ENCODE measurements at places on chromosomes 4 and X.

DNA sequence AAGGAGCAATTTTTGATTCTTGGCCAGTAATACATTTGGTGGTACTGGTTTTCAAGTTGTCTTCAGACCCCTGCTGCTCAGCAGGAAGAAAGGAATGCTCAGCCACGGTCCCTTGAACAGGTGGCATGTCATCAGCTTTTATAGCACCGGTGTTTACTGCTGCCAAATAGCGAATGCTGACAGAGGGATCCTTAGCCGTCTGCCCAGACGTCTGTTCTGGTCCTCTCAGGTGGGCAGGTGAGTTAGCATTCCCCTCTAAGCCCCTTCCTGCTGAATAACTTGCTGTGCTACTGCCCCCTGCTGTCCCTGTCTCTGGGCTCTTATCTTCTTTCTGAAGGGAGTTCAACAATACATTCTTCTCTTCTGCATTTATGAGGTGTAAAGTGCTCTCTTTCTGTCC is 28.4 kb downstream of the BOD1L1 start:
- DNase-seq, result no peak

GRCh38 chrX:23731951-23732350 is 11.1 kb downstream of the ACOT9 start:
- no peak for DNase-seq

- DNase-seq, result no peak
Measured at GRCh38 chrX:11040405-11040804, 70.7 kb upstream of the HCCS start.

GRCh38 chr4:138222046-138222445 is 20.1 kb downstream of the SLC7A11 start:
- peak; percentile 22 for DNase-seq

GRCh38 chr4:14259936-14260335 is 632.4 kb upstream of the BOD1L1 start:
- no peak for DNase-seq

- DNase-seq, result no peak
Measured at GRCh38 chrX:39507617-39508299, 590.0 kb downstream of the BCOR start.

DNA sequence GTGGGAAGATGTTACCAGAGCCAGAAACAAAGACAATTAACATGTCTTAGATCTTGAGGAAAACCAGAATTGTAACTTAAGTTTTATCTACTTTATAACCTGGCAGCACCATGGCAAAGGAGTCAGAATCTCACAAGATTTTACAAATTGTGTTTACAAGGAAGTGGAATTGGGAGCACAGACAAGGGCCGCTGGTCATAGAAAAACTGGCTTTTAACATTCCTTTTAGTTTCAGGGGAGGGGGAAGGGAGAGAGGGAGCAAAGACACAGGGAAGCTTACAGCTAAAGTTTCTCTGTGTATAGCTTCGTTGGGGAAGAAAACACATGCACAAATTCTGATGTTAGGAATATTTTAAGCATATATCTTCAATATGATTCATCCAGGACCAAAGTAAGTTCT is 10.3 kb upstream of the UGT2B11 start:
- DNase-seq, result no peak

- DNase-seq, result no peak
Measured at GRCh38 chr4:135032670-135033069, 831.1 kb upstream of the PABPC4L start.

GRCh38 chr4:4323705-4324534 is 33.9 kb downstream of the ZBTB49 start:
- no peak for DNase-seq

DNA sequence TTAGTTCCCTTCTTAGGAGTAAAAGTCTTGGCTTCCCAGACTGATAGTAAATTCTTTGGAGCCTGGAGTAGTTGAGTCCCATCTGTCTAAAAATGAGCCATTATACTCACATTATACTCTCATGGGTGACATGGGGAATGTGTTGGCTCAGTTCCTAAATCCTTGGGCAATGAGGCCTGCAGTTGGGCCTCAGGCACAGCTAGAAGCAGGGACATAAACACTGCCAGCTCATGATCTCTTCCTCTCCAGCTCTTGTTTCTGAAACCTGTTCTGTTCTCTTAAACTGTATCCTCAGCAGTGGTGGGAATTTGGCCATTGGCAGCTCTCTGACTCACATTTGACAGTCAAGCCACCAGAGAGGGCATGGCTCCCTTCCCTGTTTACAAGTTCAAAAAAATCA is 212.5 kb downstream of the SPATA18 start:
- no peak for DNase-seq

- DNase-seq, result no peak
Measured at GRCh38 chr4:3495204-3495975, 32.3 kb downstream of the DOK7 start.

DNA sequence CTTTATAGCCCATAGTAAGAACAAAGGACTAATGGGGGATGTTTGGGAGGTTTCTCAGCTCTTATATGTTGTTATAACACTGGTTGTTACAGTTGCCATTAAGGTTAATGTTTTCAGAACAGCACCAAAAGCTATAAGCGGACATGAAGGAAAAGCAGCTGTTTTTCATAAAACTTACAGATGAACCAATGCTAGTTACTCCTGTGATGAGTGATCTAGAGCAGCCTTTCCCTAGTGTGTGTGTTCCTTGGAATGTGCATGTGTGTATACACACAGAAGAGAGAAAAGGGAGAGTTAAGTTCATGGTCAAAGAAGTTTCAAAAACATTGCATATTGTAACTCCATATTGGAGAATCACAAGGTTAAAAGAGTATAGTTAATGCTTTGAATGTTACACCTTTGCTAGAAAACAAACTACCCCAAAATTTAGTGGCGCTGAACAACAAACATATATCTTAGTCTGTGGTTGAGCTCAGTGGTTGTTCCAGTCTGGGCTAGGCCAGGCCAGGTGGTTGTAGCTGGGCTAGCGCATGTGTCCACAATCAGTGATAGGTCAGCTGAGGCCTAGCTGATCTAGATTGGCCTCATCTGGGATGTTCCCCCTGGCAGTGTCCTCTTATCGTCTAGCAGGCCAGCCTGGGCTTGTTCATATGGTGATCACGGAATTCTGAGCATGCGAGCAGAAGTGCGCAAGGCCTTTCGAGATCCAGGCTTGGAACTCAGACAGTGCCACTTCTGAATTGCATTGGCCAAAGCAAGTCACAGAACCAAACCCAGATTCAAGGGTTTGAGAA is 151.0 kb downstream of the NHS start:
- DNase-seq, result no peak

GRCh38 chr4:88148560-88148959 is 9.9 kb downstream of the ABCG2 start:
- no peak for DNase-seq

GRCh38 chrX:42708222-42708621 is 69.7 kb downstream of the PPP1R2C start:
- no peak for DNase-seq

DNA sequence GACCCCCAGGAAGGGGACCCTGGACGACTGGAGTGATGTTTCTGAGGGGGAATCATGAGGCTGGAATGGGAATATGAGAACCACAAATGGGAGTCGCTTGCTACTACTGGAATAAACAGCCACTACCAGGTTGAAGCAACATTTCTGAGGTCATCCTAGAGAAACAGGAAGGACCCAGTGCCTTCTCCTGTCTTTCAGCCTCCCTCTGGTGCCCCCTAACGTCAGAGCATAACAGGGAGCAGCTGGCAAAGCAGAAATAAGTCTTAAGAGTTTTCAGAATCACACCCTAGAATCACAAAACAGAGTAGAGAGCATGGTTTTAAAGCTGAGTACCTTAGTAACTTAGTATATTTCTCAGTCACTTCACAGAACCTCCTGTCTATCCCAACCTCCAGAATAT is 347.8 kb upstream of the PITX2 start:
- no peak for DNase-seq

- DNase-seq, result no peak
Measured at GRCh38 chrX:39592776-39593175, 505.0 kb downstream of the BCOR start.

- no peak for DNase-seq
Measured at GRCh38 chrX:39961441-39961840, 136.3 kb downstream of the BCOR start.

DNA sequence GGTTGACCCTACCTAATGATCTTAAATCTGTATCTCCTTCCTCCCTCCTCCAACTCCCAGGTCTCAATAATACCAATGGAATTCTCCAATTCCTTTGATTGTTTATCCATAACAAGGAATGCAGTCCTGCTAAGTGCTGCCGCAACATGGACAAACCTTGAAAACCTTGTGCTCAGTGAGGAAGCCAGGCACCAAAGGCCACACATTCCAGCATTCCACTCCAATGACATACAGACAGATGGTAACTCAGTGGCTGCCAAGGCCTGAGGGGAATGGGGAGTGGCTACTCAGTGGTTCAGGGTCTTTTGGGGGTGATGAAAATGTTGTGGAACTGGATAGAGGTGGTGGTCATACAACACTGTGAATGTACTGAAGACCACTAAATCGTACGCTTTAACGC is 10.4 kb downstream of the HAUS7 start:
- no peak for DNase-seq

DNA sequence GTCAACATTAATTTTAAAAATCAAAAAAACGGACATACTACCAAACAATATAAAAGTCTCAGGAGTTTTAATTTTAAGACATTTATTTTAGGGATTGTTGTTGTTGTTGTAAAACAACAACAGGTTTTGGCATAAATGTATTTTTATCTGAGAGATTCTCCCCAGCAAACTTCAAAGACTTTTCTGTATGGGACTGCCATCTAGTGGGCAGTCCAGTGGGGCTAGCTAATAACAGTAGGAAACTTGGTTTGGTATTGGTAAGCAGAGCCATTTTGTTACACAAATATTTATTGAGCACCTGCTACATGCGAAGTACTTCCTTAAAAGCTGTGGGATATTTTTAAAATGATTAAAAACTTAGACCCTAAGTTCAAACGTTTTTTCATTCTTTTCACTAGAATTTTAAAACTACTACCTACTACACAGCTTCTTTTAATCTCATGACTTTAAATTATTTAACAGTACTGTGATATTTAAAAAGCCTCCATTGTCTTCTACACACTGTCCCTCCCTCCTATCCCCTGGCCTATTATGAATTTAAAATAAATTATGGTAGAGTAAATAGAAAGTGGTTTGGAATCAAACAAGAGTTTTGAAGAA is 1028.4 kb upstream of the INTU start:
- DNase-seq, result peak; percentile 17

- DNase-seq, result no peak
Measured at GRCh38 chrX:153456161-153456560, 10.3 kb upstream of the TREX2 start.

GRCh38 chr4:84691800-84692199 is 108.9 kb downstream of the CDS1 start:
- no peak for DNase-seq

DNA sequence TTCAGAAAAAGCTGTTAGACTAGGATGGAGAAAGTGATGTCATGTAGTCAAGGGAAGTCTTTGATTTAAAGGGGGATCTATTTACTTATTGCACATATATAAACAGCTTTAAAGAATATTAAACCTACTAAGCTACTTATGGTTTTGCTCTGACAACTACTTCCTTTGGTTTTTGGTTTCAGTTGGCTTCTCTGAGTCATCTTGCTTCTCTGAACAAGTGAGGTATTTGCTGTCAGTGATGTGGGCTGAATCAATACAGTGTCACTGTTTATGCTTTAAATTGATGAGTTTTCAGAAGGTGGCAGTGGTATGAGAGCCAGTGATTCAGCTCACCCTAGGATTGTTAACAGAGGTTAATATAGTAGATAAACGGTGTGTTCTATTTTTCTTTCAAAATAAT is 75.1 kb downstream of the CEP44 start:
- no peak for DNase-seq

DNA sequence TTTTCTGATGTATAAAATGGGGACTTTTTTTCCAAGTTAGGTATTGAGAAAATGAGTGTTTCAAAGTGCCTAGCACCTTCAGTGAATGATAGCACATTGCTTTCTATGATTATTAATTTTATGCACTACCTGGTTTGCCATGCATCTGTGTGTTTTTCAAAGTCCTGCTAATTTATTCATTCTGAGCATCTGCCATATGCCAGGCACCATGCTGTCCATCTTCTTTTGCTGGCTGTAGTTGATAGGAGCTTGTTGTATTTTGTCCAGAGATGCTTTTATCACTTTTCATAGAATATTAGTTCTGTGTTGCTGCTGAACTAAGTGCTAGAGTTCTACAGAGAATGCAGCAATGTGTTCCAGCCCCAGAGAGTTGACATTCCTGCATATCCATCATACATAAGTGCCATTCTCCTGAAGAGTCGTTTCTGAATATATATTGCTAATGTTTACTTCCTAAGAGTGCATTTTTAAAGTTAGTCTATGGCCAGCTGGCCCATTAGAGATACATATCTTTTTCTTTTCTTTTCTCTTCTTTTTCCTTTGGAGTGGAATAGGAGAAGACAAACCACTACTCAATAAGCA is 49.0 kb upstream of the CLNK start:
- no peak for DNase-seq

GRCh38 chr4:7593646-7594412 is 159.1 kb upstream of the PSAPL1 start:
- no peak for DNase-seq

DNA sequence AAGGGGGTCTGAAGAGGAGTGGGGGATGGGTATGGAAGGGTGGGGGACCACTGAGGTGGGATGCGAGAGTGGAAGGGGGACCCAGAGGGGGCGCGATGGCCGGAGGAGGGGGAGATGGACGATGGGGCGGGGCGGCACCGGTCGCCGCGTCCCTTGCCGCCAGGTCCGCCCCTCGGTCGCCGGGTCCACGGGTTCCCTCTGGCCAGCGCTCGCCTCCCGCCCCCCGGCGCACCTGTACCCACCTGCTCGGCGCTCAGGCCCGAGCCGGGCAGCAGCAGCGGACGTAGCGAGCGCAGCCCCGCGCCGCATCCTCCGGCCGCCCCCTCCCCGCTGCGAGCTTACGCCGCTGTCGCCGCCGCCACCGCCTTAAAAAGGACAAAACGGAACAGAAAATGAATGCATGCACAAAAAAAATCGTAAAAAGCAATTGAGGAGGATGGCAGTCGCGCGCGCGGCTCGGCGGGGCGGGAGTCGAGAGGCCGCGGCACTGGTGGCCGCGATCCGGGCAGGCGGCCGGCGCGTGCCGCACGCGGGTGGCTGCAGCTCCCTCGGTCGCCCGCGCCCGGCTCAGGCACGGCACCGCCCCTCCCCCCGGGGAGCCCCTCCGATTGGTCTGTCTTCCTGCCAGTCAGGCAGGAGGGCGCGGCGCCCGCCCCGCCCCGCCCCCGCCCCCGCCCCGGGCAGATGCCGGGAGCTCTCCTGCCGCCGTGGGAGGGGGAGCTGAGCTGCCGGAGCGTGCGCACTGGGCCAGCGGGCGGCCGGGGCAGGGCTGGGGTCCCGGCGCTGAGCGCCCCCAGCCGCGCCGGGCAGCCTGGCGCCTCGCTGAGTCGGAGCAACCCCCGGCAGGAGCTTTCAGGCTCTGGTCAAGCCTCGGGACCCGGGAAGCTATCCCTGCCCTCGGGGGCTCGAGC is at the start of gene JAKMIP1:
Gene JAKMIP1, minus strand, starts transcription at position 539 of the 911 bp plus-strand sequence. CDS start 87,699 bp downstream, outside the sequence.
- DNase-seq, result peak; percentile 77

DNA sequence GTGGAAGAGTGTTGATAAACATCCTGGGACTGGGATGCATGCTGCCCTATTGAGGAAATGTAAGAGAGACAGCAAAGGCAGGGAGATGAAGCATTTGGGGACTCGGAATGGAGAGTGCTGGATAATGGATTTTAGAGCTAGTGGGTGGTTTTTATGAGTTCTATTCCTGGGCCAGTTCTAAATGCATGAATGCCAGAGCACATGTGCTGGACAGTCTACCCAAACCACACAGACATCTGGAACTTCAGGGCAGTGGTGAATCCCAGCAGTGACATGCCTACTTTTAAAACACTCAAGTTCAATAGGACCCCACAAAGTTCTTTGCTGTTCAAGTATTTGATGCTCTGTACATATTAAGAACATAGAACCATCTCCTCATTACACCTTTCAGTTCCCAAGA is 133.9 kb downstream of the CBR4 start:
- no peak for DNase-seq

Data from putamen (tissue), 1 donor.